ENCODE measurements at places on chromosomes 13 and 19. TPM values are rescaled to one million over a fixed set of nuclear protein-coding genes. Genes with fewer than 3 reads are reported as not detected.
A peak's percentile ranks its signal among the peaks of the same experiment; 100 is the strongest.

VSIG10L gene
- 5.6 TPM for total RNA-seq

DNA sequence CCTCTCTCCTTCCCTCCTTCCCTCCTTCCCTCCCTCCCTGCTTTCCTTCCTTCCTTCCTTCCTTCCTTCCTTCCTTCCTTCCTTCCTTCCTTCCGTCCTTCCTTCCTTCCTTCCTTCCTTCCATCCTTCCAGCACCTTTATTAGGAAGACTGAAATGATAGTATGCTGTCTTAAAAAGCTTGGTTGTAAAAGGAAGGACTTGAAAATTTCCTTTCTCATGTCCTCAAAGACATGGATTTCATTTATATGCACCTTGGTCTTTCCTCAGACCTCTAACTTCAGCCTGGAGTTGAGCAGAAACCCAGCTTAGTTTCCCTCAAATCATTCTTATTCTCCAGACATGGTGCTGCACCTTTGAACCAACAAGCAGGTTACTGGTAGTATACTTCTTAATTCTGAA is 141.7 kb downstream of the GPC6 start:
- DNase-seq, result no peak

DNA sequence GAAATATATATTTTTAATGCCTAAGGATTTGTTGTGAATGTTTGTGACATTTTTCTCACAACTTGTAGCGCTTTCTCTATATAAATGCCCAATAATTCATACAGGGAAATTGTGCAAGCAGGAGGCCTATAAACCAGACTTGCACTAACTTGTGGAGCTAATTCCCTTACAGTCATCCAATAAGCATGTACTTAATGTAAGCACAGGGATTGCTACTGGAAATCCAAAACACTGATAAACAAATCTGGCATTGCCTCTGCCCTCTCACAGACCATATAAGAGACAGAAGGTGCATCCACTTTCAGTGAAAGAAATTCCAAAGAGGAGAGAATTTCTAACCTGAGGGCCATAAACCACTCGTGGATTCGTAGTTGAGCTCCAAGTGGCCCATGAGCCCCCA is 518.8 kb downstream of the MYO16 start:
- no peak for DNase-seq

DNA sequence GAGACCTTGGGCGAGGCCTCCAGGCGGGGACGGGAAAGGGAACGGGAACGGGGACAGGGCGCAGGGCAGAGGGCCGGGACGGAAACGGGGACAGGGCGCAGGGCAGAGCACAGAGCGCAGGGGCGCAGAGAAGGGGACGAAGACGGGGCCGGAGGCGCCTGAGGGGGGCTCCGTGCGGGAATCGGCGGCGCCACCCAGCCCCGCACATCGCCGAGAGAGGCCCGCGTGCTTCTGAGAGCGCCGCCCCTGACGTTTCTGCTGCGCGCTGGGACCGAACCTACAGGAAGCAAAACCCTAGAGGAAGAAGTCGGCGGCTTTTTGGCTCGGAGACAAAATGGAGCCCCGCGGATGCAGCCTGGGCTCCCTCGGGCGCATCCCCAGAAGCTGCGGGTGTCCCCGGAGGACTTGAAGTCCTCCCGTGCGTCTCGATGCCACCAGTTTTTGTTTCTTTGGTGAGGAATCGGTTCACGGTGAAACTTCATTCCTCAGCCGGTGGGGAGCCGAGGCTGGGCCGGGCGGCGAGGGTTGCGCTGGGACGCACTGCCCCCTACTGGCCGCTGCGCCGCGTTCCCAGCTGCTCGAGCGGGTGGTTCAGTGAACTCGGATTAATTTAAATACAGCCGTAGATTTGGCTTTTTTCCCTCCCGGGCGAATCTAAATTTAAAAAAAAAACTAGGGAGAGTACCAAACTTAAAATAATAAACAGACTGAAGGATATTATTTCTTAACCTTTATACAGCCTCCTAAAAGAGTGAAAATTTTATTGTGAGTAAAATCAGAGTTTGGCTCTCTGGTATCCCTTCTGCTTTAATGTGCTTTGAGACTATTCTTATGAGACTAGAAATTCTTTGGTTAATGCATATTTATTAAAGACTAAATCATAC is 350.0 kb upstream of the ARGLU1 start:
- peak; percentile 81 for DNase-seq

DNA sequence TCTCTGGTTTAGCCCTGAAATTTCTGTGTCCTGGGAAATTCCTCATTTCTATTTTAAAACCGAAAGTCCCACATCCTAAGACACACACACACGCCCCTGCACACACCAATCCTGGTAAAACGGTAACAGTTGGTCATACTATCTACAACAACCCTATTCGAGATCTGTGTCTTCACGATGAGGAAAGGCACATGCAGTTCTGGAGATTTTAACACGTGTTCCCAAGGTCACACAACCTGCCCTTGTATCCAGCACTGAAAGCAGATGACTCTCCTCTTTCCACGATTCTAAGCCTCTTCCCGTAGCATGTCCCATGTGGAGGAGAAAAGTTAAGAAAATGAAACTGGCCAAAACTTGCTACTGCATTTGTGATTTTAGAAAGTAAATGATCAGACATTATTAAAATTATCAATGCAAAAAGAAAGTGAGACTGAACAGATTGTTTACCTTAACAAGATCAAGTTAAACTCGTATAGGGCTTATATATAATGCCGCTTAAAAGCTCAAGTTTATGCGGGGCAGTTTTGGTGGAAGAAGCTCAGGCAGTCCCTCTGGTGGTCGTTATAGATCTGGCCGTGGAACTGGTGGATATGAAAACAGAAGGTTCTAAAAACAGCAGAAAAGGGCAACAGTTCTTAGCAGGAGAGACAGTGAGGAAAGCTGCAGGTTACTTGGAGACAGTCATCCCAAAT is 32.7 kb downstream of the VSTM1 start:
- no peak for DNase-seq

All from H9 (cell line).